ENCODE measurements at places on chromosomes 7 and 10.

GRCh38 chr10:102312683-102313082, 67.4 kb downstream of the GBF1 start:
- DNase-seq = no peak

DNA sequence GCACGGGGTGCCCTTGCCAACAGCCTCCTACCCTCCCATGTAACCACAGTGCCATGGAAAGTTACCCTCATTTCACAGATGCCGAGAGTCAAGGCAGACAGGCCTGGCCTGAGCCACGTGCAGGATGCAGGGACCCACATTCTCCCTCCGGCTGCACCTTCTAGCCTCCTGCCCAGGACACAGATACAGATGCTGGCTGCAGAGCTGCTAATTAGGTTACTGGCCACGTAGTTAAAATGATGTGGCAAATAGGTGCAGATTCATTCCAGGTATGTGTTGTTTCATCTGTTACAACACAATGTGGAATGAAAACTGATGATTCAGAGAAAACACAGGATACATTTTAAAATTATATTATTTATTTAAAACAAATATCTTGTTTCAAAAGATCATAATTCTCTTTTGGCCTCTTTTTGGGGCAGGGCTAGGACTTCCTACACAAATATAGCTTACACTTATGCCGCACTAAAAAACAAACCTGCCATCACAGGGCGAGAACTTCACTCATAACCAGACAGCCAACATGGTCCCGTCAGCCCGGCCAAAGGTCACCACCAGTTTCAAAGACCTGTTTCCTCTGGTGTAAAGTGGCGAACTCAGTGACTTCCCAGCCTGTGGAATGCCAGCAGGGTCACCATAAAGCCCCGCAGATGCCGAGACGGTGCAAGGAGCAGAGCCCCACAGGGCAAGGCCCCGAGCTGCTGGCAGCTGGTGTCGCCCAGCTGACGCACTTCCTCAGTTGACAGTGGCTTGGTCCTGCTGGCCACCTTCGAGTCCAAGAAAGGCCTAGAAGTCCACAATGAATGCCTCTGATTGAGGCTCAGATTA, 83.5 kb downstream of the TNS3 start:
- DNase-seq = no peak

GRCh38 chr10:97759158-97759887, 12.5 kb downstream of the SFRP5 start:
- no peak for DNase-seq

GRCh38 chr10:103544657-103545310, 51.3 kb downstream of the NEURL1 start:
- no peak for DNase-seq

- DNase-seq = no peak
Observed at GRCh38 chr7:48274662-48275061, 103.4 kb downstream of the ABCA13 start.

DNA sequence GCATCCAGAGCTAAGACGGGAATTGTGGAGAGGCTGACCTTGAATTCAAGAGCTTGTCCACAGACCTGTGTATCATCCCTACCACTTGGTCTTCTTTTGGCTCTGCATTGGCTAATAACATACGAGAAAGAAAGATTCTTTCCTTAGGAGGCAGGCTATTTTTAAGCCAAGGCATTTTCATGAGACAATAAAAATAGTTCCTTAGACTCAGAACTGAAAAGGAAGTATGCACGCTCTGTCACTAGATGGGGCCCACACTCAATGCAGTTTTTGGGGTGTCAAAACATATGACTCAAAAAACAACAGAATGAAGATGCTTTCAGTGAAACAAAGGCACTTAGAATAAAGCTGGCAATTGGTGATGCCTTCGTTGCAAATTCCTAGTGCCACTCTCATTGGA, 265.9 kb upstream of the DGKB start:
- DNase-seq = no peak

DNA sequence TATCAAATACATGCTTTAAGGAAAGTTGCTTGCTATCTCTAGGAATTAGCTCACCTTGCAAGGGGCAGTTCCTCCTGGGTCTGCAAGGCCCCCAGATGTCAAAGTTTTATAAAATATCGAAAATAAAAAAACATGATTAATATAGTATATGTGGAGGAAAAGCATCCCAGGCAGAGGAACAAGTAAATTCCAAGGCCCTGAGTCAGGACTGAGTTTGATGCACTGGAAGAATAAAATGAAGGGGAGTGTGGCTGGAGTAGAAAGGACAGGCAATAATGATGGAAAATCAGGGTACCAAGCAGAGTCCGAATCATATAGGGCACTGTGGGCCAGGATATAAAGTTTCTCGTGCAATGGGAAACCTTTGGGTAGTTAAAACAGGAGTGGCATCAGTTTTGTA, 112.4 kb upstream of the EEPD1 start:
- no peak for DNase-seq

- DNase-seq = no peak
Observed at GRCh38 chr7:104179178-104179577, 28.6 kb downstream of the ORC5 start.

GRCh38 chr7:101377189-101377736, 14.6 kb downstream of the COL26A1 start:
- DNase-seq = no peak

GRCh38 chr10:8407501-8408021, 353.1 kb downstream of the GATA3 start:
- no peak for DNase-seq

- no peak for DNase-seq
Observed at GRCh38 chr10:5711642-5712041, 27.0 kb downstream of the TASOR2 start.

DNA sequence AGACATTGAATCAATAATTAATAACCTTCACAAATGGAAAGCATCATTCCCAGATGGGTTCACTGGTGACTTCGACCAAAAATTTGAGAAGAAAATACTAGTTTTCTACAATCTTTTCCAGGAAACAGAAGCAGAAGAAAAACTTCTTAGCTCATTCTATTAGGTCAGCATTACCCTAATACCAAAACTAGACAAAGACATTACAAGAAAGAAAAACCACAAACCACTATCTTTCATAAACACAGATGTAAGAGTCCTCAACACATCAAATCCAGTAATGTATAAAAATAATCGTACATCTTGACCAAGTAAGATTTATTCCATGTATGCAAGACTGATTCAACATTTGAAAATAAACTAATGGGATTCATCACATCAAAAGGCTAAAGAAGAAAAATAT, 64.0 kb upstream of the CDK1 start:
- no peak for DNase-seq

DNA sequence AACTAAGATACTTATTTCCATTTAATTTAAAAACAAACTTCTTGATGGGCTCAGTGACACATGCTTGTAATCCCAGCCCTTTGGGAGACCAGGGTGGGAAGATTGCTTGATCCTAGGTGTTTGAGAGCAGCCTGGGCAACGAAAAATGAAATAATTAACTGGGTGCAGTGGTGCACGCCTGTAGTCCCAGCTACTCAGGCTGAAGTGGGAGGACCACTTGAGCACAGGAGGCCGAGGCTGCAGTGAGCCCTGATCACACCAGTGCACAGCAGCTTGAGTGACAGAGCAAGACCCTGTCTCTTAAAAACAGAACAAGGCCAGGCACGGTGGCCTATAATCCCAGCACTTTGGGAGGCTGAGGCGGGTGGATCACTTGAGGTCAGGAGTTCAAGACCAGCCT, 37.4 kb downstream of the AVL9 start:
- DNase-seq = peak; percentile 13

DNA sequence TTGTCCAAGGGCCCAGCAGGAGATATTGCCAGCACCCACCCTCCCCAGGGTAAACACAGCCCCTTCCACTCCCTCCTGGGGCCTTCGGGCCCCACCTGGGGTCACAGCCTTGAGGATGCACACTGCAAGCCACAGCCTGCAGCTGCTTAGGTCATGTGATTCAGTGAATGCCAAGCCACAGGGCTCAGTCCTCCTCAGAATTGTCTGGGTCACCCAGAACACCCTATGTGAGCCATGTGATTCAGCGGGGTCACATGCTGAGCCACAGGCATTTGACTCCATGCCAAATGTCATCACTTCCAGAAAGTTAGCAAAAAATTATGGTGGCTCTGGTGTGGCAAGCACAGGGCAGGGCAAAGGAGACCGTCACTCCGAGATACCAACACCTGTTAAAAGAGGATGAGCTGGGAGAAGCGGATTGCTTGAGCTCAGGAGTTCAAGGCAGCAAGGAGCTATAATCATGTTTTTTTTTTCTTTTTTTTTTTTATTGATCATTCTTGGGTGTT, 17.2 kb upstream of the PSAP start:
- no peak for DNase-seq

DNA sequence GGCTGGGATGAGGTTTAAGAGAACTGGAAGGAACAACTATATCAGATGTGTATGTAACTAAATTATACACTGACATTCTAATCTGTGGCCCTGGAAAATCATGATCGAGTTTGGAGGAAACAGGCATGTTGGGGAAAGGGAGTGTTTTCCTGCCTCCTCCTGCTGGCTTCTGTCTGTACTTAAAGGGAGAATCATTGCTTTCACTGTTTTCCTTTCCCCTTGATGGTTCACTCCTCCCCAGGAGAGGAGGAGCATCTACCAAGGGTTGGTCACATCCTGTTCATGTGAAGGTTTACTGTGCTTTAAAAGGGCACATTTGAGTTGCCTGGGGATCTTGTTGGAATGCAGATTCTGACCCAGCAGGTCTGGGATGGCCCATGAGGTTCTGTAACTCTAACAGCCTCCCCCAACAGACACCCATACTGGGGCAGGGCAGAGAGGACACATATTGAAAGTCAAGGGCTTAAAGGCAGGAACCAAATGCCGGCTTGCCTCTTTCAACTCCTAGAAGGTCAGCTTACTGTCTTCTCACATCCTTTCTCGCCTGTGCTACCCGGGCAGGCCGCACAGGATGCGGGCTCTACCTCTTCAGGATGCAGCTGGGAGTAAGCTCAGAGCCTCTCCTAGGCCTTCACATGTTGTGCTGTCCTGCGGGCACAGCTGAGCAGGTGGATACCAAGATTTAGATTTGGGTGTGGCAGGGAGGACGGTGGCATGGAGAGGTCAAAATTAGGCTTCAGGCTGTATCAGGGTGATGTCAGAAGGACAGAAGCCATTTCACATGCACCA, 694.8 kb downstream of the KCNMA1 start:
- no peak for DNase-seq

DNA sequence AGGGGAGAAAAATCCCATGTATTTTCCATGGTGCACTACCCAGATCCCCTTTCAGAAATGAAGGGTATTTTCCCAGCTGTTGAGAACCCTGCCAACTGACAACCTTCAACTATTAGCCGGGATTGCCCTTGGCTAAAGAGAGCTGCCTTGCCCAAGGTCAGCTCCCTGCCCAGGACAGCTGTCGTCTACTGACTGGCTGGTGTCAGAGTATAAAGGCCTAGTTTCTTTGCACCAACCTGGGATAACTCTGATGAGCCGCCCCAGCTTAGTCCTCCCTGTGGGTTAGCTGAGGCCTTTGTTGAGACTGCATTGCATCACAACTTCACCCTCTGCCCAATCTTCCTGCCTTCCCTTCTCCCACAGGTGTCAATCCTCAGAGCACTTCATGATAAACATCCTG, 147.2 kb upstream of the RHEB start:
- DNase-seq = no peak

DNA sequence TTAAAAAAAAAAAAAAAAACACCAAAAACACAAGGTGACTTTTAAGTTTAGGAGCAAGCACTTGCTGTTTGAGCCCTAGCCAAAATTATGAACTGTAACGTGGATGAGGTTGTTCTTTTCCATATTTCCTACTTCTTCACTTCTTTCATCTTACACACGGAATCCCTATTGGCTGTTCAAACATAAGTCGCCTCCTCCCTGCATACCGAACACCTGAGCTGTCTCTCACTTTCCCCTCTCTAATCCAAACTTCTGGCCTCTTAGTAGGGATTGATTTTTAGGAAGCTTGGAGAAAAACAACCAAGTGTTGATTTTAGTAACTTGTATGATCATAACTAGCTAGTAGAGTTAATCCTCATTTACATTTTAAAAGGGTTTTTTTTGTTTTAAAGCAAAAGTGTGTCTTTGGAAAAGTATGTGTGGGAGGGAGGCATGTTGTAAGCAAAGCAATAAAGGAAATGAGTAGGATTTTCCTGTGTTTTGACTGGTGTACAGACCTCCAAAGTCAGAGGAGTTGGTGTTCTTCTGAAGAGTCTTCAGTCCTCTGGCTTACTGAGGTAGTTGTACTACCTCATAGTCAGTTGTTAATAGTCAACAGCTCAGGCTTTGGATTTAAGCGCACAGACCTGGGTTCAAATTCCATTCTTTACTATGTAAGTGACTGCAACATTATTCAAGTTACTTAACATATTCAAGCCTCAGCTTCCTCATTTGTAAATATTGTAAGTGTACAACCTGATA, 39.3 kb downstream of the RABGEF1 start:
- no peak for DNase-seq

DNA sequence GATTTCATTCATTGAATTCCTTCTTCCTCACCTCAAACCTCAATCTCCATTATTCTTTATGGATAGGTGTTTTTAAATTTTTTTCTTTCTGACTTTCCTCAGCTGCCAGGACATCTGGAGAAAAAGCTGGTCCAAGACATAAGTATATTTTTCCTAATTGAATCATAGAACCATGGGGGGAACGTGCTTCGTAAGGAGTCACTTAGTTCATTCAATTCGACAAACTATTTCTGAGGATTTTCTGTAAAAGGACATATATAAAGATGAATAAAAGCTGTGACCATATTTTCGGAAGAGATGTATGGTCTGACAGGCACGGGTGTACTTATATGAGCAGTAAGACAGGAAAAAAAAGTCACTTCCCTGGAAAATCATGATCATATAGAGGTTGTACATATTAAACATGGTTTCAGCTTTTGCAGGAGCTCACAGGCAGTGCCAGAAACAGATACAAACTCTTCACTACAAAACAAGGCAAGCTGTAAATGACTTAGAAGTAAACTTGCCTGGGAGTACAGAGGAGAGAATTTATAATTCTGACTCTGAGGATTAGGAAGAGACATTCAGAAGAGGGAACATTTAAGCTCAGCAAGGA, 88.2 kb upstream of the EGR2 start:
- no peak for DNase-seq

- no peak for DNase-seq
Observed at GRCh38 chr7:107758667-107759066, 14.7 kb downstream of the CBLL1 start.

- DNase-seq = no peak
Observed at GRCh38 chr10:72429931-72430330, 75.2 kb upstream of the DNAJB12 start.
